ENCODE measurements at places on chromosomes 11 and 22.

GRCh38 chr11:48141475-48142122 lies 75.0 kb upstream of the OR4B1 start:
- DNase-seq, result no peak

DNA sequence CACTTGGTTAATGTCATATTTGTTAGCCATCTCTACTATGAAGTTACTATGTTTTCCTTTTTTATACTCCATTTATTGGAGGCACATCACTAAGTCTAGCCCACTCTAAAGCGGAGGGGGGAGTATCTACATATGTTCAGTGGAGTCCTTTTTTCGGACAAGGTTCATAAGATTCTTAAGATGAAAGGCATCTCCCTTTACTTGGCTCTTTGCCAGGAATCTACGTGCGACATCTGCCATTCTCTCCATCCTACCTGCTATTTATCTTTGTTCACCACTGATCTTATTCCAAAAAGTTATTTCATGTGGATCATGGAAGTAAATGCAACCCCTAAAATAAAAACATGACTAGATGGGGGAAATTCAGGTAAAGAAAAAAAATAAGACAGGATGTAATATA lies 77.4 kb upstream of the YWHAH start:
- no peak for DNase-seq

DNA sequence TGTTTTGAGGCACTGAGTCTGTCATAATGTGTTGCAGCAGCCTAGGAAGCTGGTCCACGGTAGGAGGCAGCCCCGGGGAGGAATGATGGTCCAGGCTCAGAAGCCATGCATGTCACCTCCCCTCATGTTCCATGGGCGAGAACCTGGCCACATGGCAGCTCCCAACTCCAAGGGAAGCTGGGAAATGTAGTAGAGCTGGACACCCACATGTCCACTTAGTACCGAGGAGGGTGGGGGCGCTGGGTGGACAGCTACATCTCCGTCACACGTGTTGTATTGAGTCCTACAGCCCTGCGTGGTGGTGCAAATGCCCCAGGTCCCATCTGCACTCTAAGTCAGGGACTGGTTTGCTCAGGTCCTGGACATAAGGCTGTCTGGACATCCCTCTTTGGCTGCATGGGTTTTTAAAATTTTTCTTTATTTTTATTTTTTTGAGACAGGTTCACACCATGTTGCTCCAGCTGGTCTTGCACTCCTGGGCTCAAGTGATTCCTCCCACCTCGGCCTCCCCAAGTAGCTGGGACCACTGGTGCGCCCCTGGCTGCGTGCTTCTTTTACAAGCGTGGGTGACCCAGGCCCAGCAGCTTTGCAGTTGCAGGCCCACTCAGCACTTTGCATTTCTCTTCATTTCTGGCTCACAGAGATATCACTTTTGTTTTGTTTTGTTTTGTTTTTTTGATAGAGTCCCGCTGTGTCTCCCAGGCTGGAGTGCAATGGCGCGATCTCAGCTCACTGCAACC lies 3.9 kb upstream of the CTTN start:
- no peak for DNase-seq

DNA sequence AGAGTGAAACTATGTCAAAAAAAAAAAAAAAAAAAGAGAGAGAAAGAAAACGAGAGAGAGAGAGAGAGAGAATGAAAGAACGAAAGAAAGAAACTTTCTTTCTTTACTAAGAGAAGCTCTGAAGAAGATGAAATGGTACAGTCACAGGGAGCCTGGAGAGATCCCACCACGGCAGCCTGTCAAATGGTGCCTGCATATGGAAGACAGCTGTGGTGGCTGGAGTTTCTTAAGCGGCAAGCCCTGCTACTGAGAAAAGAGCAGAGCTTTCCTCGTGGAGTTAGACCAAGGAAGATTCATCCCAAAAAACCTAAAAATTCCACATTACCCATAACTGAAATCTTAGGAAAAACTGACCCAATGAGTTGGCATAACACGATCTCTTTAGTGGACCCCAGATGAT lies 66.7 kb downstream of the MICAL3 start:
- no peak for DNase-seq

DNA sequence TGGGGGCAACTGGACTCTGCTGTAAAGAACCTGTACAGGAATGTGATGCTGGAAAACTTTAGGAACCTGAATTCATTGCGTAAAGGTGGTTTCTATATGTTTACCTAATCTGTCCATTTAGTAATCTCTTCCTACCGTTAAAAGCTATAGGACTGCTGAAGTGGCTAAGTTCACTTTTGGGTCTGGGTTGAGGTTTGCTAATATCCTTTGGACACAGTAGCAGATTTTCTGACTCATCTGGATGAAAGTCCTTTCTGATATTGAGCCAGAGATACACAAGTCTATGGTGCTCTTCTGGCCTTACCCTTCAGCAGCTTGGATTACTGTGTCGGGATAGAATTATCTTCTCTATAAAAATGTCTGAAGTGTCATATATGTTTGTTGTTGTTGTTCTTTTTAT lies 16.9 kb downstream of the ZNF215 start:
- no peak for DNase-seq

DNA sequence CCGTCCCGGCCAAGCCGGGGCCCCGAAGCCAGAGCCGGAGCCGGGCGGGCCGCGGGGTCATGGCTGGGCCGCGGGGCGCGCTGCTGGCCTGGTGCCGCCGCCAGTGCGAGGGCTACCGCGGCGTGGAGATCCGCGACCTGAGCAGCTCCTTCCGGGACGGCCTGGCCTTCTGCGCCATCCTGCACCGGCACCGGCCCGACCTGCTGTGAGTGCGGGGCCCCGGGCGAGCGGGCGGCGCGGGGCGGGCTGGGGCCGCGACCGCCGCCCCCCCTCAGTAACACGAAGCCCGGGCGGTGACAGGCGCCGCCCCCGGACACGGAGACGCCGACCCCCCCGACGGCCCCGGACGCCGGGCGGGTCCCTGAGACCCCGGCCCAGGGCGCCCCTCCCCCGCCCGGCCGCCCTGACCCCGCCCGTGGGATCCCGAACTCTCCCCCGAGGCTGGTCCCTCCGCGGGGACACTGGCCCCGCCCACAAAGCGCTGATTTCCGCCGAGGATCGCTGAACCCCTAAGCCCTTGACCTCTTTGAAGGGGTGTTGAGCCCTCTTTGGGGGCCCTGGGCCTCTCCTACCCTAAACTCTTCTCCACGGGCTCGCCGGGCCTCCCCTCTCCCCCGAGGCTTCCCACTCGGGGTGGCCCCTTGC lies 389 bp downstream of the MICALL1 start:
- peak; percentile 47 for DNase-seq

- no peak for DNase-seq
Measured at GRCh38 chr11:75872887-75873416, 57.9 kb downstream of the UVRAG start.

- DNase-seq, result peak; percentile 70
Measured at GRCh38 chr22:50531546-50531961, 1.7 kb upstream of the TYMP start.

DNA sequence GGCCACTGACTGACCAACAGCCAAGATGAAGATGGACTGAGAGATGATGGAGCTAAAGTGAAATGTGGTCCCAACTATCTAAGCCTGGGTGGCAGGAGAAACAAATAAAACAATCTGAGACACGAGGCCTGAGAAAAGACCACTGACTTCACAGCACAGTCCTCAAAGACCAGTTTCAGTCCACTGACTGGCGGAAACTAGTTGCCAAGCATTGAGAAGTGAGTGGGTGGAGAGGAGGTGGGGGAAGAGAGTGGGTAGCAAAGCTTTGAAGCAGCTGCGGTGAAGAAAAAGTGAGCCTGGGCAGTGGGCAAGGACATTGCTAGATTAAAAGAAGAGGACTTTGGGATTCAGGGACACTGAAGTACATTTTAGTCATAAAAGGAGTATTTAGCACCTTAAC lies 1.9 kb downstream of the MS4A1 start:
- peak; percentile 32 for DNase-seq

- no peak for DNase-seq
Measured at GRCh38 chr11:33001751-33002542, 13.7 kb upstream of the DEPDC7 start.

- DNase-seq, result peak; percentile 27
Measured at GRCh38 chr11:115222218-115222862, 281.9 kb downstream of the CADM1 start.

- DNase-seq, result no peak
Measured at GRCh38 chr11:57641011-57641807, 8.5 kb downstream of the YPEL4 start.

GRCh38 chr22:29580200-29580810 lies 608 bp downstream of the NIPSNAP1 start:
- peak; percentile 18 for DNase-seq

DNA sequence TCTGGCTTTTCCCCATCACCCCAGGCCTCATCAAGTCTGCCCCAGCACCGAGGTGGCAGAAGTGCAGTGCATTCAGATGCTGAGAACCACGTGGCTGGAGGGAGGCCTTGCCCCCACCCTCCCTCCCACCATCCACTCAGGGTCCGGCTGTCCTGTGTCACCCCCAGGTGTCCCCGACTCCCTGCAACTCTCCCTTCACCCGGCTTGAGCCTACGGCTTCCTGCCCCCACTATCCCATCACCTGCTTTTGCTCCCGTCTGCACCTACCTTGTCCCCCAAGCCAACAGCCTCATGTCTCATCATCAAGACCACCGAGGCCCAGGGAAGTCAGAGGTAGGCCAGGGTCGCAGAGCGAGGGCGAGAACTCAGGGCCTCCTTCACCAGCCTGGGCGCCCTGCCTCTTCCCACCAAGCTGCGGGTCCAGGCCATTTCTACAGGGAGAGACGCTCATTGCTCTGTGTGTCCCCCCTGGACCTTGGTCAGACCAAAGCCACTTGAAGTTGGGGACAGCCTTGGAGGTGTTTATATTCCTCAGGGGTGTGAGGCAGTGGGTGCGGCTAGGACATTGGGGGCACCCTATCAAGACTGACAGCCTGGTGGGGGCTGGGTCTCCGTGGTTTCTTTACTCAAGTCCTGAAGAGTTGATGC lies 66.2 kb upstream of the CCND1 start:
- no peak for DNase-seq

GRCh38 chr22:26779929-26780328 lies 122.5 kb downstream of the MIAT start:
- no peak for DNase-seq

DNA sequence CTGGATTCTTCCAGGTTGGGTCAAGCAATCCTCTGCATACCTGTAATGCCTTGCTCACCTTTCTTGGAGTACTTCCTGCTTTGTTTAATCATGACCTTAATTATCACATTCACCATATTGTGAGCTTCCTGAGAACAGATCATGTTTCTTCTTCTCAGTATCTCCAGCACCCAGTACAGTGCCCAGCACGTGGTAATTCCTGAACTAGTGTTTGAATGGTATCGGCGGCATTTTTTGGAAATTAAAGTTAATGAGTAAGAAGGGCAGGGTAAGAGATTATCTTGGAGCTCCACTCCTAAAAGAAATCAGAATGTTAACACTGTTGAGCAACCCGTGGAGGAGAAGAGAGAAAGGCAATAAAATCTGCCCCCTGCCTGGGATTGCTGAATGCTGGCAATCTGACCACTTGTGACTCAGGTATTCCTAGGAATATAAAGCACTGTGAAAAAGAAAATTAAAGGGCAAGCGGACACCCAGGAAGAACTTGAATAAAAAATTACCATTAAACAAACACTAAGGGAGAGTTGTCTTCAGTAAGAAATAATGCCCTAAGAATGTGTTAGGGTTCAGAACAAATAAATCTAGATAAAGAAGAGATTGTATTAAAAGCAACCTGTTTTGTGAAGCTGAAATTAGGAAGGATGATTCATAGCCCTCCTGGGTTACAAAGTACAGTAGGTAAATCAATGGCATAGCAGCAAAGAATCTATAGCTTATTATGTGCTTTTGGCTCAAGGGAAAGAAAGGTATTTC lies 92.9 kb downstream of the PDHX start:
- no peak for DNase-seq

GRCh38 chr22:21694795-21695429 lies 29.1 kb downstream of the PPIL2 start:
- no peak for DNase-seq

- DNase-seq, result no peak
Measured at GRCh38 chr11:66420671-66421476, at the start of gene NPAS4. NPAS4 (plus strand) TSS chr11:66421035; CDS start chr11:66421180, 145 bp downstream.

DNA sequence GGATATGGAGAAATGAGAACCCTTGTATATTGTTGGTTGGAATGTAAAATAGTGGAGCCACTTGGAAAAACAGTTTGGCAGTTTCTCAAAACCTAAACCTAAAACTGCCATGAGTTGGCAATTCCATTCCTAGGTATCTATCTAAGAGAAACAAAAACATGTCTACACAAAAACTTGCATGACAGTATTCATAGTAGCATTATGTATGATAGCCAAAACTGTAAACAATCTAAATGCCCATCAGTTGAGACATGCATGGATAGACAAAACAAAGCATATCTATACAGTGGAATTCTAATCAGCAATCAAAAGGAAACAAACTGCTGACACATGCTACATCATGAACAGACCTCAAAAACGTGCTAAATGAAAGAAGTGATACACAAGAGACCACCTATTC lies 34.9 kb downstream of the TRAF6 start:
- DNase-seq, result no peak

GRCh38 chr11:82676483-82677094 lies 57.1 kb downstream of the FAM181B start:
- no peak for DNase-seq

DNA sequence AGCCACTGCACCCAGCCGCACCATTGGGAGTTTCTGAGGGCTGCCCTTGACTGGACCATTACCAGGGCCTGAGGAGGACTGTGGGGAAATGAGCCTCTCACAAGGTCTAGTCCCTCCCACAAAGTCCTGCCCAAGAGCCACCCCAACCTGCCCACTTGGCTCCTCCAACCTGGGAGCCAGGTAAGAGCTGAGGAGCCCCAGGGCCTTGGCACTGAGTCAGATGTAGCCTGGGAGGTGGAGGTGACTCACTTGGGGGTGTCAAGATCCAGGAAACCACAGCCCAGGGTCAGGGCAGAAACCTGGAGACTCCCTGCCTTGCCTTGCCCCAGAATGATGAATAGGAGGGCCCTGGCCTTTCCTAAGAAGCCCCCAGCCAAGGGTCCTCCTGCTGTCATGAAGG lies 25.8 kb upstream of the P2RY2 start:
- no peak for DNase-seq

DNA sequence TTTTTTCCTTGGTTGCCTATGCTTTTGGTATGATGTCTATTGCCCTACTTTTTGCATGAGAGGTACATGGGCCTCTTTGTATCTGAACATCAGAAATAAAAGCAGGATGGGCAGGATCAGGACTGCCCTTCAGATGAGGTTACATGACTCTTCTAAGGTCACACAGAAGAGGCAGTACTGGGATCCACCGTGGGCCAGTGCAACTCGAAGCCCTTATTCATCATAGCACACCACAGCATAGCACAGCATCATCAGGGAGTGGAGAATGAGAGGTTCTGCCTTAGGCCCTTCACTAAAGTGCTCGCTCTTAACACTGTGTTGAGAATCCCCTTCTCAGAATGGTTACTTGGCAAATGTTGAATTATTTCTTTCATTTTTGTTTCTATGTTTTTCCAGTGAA lies 88.3 kb downstream of the C22orf31 start:
- DNase-seq, result no peak
